AG09319 (cell line): ENCODE measurements at places on chromosomes 6 and 20.

GRCh38 chr20:13526551-13526950 is 112.2 kb downstream of the TASP1 start:
- no peak for DNase-seq

DNA sequence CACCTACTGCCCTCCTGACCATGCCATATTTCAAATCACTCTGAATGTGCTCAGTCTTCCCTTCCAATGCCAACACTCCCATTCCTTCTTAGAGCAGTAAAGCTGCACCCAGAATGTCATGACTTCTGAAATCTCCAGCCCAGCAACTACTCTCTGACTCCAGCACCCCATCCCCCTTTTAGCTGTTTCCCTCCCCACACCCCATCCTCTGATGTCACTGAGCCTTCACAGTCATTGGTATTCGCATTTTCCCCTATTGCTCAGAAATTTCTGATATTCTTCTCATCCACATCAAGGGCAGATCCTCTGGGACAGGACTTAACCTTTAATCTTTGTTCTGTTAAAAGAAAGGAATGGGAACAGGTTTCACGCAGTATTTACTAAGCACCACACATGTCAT is 67.1 kb upstream of the SLC4A11 start:
- no peak for DNase-seq

DNA sequence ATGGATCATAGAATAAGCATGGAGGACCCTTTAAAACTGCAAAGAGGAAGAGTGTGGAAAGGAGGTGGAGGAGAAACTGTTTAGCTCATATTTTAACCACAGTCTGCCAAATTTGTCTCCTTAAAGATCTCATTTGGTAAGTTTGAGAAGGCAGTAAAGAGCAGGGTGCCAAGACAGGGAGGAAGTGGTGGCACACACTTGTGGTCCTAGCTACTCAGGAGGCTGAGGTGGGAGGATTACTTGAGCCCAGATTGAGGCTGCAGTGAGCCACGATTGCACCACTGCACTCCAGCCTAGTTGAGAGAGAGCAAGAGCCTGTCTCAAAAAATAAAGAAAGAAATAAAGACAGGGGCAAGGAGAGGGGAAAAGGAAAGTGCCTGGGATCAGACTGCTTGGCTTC is 16.8 kb upstream of the DCBLD1 start:
- no peak for DNase-seq

DNA sequence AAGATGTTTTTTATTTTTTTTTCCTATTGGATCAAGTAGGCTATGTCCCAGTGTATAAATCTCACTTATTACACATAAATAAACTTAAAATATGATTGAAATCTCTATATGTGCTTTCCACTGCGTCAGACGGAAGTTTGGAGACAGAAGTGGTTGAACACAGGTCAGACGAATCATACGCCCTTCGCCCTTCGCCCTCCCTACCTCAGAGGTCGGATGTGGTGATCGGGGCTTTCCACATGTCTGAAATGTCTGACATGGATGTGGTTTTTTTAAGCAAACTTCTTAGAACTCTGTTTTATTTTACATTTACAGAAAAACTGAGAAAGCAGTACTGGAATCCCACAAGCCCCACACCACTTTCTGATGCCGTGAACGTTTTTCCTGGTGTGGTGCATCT is 344.4 kb downstream of the THBS2 start:
- DNase-seq = no peak
